Endothelial cell (in vitro differentiated cells): ENCODE measurements at places on chromosomes 7 and 10. TPM values are rescaled to one million over a fixed set of nuclear protein-coding genes. Genes with fewer than 3 reads are reported as not detected.

DNA sequence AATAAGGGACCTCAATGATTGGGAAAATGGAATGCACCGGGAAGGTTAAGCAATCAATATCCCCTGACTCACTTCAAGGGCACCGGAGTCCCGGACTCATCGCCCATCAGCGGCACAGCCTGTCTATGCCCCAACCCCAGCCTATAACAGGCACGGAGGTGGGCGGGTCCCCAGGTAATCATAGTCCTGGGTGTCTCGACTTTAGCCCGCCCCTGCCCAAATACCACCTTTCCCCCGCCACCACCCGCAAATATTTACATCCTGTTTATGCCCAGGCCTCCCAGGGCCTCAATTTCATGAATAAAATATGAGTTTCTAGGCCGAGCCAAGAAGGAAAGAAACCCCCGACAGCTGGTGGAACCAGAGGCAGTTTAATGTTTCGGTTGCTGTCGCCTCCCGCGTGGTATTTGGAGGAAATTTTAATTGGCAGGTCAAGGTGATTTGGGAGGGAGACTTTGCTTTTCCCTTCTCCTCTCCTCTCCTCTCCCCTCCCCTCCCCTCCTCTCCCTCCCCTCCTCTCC is 15.6 kb upstream of the RFC2 start:
- H3K27me3 ChIP-seq = peaks cover 8% of the 10 kb centered on the region
- no peak overlapping the region for H3K27ac ChIP-seq
- H3K36me3 ChIP-seq = no peaks in the 10 kb centered on the region
- H3K4me3 ChIP-seq = peak overlapping the region; percentile 76

C10orf67 gene
- not detected for total RNA-seq

ZNF804B gene
- total RNA-seq = not detected

GRCh38 chr7:33646891-33647391 is 258.4 kb upstream of the BMPER start:
- H3K4me3 ChIP-seq = no peak overlapping the region
- DNase-seq = no peak
- no peaks in the 10 kb centered on the region for H3K36me3 ChIP-seq
- peaks cover 3% of the 10 kb centered on the region for H3K27me3 ChIP-seq
- no peak overlapping the region for H3K27ac ChIP-seq
- peaks cover 21% of the 10 kb centered on the region for H3K4me1 ChIP-seq

DNA sequence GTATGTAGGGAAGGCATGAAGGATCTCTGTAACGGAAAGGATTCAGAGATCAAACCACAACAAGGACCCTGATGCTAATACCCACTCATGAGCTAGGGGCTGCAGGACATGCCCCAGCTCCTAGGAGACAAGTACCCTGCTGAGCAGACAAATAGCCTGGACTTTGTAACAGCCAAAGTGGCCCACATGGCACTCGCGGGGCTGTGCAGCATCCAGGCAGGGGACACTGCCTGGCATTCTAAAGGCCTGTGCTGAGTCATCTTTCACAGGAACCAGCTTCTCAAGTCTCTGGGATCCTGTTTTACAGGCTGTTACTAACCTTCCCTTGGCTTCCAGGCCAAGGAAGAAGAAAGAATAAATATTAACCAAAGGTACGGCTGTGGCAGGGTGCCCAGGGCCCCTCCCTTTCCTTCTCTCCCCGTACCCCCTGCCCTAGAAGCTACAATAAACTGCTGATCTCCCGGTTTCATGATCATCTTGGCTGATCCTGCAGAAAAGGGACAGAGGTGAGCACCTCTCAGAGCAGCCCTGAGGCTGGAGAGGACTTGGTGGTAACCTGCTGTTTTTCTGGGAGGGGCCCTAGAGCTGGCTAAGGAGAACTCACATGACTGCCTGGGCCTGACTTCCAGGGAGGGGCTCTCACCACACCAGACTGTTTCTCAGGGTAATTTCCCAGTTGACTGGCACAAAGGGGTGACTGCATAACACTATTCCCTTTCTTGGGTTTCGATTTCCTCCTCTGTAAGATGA is 4.2 kb upstream of the RPEL1 start:
- no peak for DNase-seq
- no peak overlapping the region for H3K4me3 ChIP-seq
- H3K36me3 ChIP-seq = peaks cover 3% of the 10 kb centered on the region
- H3K27ac ChIP-seq = no peak overlapping the region
- H3K27me3 ChIP-seq = peaks cover 2% of the 10 kb centered on the region

DNA sequence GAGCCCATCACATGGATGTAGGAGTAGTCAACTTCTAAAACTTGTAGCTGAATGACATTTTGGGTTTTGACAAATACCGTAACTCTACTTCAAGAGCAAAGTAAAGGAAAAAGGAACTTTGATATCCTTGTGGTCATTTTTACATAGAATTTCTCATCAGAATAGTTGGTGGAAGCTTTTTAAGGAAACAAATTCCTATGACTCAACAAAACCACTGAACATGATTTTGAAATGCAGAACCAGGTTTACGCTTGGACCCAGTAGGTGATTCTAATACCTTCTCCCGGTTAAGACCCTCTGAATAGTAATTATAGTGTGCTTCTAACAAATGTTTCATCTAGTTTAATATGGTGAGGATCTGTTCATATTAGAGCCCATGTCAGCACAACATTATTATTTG is 307.8 kb downstream of the GPR37 start:
- no peaks in the 10 kb centered on the region for H3K27me3 ChIP-seq
- H3K27ac ChIP-seq = no peak overlapping the region
- DNase-seq = no peak
- no peak overlapping the region for H3K4me3 ChIP-seq
- no peaks in the 10 kb centered on the region for H3K4me1 ChIP-seq

PANK1 gene
- 16.2 TPM for total RNA-seq

GRCh38 chr10:25059990-25060389 is 43.6 kb downstream of the THNSL1 start:
- H3K4me3 ChIP-seq = no peak overlapping the region
- no peak overlapping the region for H3K27ac ChIP-seq
- DNase-seq = no peak
- H3K27me3 ChIP-seq = peaks cover 1% of the 10 kb centered on the region
- H3K36me3 ChIP-seq = peaks cover 4% of the 10 kb centered on the region

- DNase-seq = no peak
- no peak overlapping the region for H3K4me3 ChIP-seq
- H3K4me1 ChIP-seq = peaks cover 3% of the 10 kb centered on the region
- no peak overlapping the region for H3K27ac ChIP-seq
- H3K27me3 ChIP-seq = peaks cover 1% of the 10 kb centered on the region
- H3K36me3 ChIP-seq = no peaks in the 10 kb centered on the region
These were observed 704.7 kb upstream of the MBL2 start for GRCh38 chr10:53477313-53477675.

PNLIPRP2 gene
- total RNA-seq = not detected

FZD8 gene
- total RNA-seq = 45.9 TPM

SCART1 gene
- total RNA-seq = 0.36 TPM

DNA sequence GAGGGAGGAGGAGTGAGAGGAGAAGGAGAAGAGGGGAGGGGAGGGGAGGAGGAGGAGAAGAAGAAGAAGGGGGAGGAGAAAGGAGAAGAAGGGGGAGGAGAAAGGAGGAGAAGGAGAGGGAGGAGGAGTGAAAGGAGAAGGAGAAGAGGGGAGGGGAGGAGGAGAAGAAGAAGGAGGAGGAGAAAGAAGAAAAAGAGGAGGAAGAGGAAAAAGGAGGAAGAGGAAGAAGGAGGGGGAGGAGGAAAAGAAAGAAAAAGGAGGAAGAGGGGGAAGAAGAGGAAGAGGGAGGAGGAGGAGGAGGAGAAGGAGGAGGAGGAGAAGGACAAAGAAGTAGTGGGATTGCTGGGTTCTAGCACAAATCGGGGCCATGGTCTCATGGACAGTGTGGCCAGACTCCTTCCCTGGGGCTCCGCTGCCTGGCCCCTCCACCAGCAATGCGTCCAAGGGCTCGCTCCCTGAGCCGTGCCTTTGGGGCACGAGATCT is 4.2 kb upstream of the MAFK start:
- DNase-seq = no peak
- no peak overlapping the region for H3K4me3 ChIP-seq
- H3K27me3 ChIP-seq = peaks cover 6% of the 10 kb centered on the region
- H3K36me3 ChIP-seq = no peaks in the 10 kb centered on the region
- no peak overlapping the region for H3K27ac ChIP-seq

DNA sequence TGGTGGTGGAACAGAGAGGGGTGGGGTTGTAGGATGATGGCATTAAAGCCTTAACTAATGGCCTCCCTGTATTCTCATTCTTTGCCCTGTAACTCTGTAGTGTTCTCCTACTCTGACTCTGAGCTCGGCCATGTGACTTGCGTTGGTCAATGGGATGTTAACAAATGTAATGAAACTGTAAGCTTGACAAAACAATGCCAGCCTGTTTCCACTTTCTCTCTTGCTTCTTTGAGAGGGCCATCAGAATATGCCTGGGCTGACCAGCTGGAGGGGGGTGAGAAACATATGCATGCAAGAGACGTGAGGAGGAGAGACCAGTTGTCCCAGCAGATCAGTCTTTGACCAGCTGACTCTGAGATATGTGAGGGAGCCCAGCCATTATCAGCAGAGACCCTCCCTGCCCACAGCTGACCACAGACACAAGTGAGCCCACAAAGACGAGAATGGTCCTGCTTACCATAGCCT is 100.6 kb downstream of the ICA1 start:
- H3K27me3 ChIP-seq = peaks cover 4% of the 10 kb centered on the region
- H3K27ac ChIP-seq = no peak overlapping the region
- no peak overlapping the region for H3K4me3 ChIP-seq
- DNase-seq = no peak
- H3K4me1 ChIP-seq = peaks cover 23% of the 10 kb centered on the region
